Right lobe of liver (tissue), 6 donors: ENCODE measurements at places on chromosomes 3 and 15. TPM values are rescaled to one million over a fixed set of nuclear protein-coding genes. Genes with fewer than 3 reads are reported as not detected.

The SLCO2A1 gene
- total RNA-seq = 1.3 TPM

The ZMYND10 gene
- total RNA-seq = 0.25 TPM

The FOXL2 gene
- total RNA-seq = not detected

The DLEC1 gene
- 0.16 TPM for total RNA-seq

The RYR3 gene
- not detected for total RNA-seq

The SAXO2 gene
- total RNA-seq = 0.14 TPM

The STAC gene
- 0.83 TPM for total RNA-seq

GRCh38 chr3:178246004-178246403 is 290.2 kb upstream of the KCNMB2 start:
- H3K4me1 ChIP-seq = no peaks in the 10 kb centered on the region
- no peak for DNase-seq
- H3K27me3 ChIP-seq = no peaks in the 10 kb centered on the region

GRCh38 chr3:10753964-10754363 is 62.1 kb upstream of the SLC6A11 start:
- H3K4me3 ChIP-seq = no peak overlapping the region
- H3K36me3 ChIP-seq = no peaks in the 10 kb centered on the region
- no peaks in the 10 kb centered on the region for H3K27me3 ChIP-seq
- no peak overlapping the region for H3K27ac ChIP-seq
- no peak for DNase-seq

DNA sequence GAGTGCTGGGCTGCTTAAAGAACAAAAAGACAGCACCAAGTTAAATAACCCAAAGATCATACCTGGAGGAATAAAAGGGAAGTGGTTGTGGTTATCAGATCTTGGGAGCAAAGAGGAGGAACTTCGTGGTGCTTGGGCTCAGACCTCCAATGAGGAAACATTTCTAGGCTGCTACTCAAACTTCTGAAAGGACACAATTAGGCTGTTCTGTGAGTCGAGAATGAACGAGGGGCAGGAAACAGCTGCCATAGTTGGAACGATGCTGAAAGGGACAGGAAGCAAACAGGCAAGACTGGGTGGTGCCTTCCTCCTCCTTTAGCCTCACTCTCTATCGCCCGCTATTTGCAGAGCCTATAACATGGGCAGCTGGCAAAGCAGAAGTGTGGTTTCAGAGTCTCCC is 276.3 kb upstream of the ARRDC4 start:
- no peaks in the 10 kb centered on the region for H3K27me3 ChIP-seq
- no peak overlapping the region for H3K4me3 ChIP-seq
- H3K4me1 ChIP-seq = no peaks in the 10 kb centered on the region
- no peaks in the 10 kb centered on the region for H3K36me3 ChIP-seq

DNA sequence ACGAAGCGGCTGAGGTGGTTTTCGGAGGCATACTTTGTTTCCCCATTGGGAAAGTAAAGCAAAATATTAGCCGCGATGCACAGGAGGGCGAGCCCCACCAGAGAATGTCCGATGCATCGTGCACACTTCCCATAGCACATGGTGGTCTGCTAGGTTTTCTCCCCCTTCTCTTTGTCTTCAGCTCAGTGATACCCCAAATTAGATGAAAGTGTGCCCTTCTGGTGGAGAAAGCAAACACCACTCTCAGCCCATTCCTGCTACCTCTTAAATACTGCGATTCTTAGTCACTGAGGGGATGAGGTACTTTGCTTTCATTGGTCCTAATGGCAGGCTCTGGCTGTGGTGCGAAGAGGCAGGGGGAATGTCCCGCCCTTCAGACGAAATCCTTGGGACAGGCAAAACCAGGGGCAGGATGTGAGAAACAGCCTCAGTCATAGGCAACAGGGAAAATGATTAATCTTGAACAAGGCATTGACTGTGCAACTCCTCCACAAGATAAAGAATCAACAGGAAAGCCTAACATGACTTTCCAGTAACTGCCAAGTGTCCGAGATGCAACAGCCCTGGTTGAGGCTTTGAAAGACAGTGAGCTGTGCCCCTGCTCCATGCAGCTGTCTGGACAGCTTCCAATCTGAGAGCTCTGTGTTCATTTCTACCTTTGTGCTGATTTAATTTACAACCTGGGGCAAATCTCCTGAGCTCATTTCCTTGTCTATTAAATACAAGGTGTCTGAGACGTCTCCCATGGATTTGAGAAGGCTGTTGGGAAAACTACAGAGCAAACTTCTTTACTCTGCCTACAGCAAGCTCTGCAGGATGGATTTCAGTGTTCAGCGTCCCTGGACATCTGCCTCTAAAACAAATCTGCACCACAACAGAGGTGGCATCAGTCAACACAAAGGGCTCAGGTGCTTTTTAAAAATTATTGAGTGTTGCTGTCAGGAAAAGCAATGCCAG is at the start of gene TM4SF1:
Gene TM4SF1, minus strand, starts transcription at position 242 of the 957 bp plus-strand sequence. Its CDS starts 102 bp downstream, at position 140.
- peak within 1 kb of the TSS; percentile 33 for H3K4me3 ChIP-seq
- peak within 1 kb of the TSS; percentile 67 for H3K27ac ChIP-seq
- no peak for DNase-seq
- peaks cover 2% of the 10 kb centered on the region for H3K4me1 ChIP-seq
- no peaks in the 10 kb centered on the region for H3K27me3 ChIP-seq
- no peaks in the 10 kb centered on the region for H3K36me3 ChIP-seq

DNA sequence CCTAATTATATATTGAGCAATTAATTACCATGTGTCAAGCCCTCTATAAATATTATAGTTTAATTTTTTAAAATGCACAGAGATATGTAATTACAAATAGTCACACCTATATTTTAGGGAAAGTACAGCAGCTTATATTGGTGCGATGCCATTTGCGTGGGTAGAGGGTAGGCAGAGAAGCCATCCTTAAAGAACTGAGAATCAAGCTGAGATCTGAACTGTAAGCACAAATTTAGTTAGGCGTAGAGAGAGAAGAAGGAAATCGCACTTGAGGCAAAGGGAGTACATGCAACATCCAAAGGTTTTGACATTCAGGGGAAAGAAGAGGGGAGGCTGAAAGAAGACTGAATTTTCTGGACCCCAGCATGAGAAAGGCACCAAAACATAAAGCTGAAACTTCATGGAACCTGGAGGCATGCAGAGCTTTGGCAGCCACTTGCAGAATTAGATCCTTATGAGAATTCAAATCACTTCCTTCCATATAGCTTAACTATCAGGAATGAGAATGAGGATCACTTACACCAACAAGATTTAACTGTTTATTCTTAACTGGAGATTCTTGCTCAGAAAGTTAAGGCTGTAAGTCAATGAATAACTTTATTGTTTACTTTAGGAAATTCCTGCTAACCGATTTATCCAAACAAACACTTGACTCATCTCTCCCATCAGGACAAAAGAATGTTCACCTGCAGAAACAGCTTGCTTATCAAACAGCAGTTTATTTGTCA is 114.3 kb downstream of the TGFBR2 start:
- H3K4me3 ChIP-seq = no peak overlapping the region
- no peaks in the 10 kb centered on the region for H3K27me3 ChIP-seq
- DNase-seq = no peak
- no peaks in the 10 kb centered on the region for H3K4me1 ChIP-seq
- no peaks in the 10 kb centered on the region for H3K36me3 ChIP-seq

- H3K4me3 ChIP-seq = no peak overlapping the region
- H3K27ac ChIP-seq = peak overlapping the region; percentile 52
- H3K27me3 ChIP-seq = no peaks in the 10 kb centered on the region
- H3K36me3 ChIP-seq = no peaks in the 10 kb centered on the region
- H3K4me1 ChIP-seq = no peaks in the 10 kb centered on the region
- DNase-seq = no peak
These were observed 7.3 kb downstream of the ARL6IP5 start for GRCh38 chr3:69092030-69092516.

GRCh38 chr3:126956361-126956760 is 26.6 kb upstream of the PLXNA1 start:
- no peaks in the 10 kb centered on the region for H3K27me3 ChIP-seq
- no peaks in the 10 kb centered on the region for H3K4me1 ChIP-seq
- H3K4me3 ChIP-seq = no peak overlapping the region
- no peak overlapping the region for H3K27ac ChIP-seq
- no peaks in the 10 kb centered on the region for H3K36me3 ChIP-seq

GRCh38 chr3:57890874-57891273 is 117.3 kb upstream of the FLNB start:
- no peaks in the 10 kb centered on the region for H3K36me3 ChIP-seq
- no peak overlapping the region for H3K4me3 ChIP-seq
- H3K27ac ChIP-seq = no peak overlapping the region
- DNase-seq = no peak

DNA sequence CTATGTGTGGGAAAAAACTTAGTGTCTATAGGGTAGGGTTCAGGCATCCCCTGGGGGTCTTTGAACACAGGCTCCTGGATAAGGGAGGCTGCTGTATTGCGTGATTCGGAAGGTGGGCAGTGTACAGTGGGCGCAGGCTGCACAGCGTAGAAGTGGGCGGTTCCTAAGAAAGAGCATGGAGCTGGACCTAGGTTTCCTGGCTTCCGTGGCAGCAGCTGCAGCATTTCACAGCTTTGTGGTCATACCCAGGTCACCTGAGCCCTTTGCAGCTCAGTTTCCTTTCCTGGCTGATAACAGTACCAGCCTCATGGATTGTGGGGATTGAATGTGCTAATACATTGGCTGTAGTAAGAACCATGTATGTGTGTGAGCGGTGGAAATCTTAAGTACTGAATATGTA is 22.2 kb downstream of the CFAP100 start:
- H3K36me3 ChIP-seq = no peaks in the 10 kb centered on the region
- H3K4me1 ChIP-seq = no peaks in the 10 kb centered on the region
- no peaks in the 10 kb centered on the region for H3K27me3 ChIP-seq
- no peak overlapping the region for H3K4me3 ChIP-seq

DNA sequence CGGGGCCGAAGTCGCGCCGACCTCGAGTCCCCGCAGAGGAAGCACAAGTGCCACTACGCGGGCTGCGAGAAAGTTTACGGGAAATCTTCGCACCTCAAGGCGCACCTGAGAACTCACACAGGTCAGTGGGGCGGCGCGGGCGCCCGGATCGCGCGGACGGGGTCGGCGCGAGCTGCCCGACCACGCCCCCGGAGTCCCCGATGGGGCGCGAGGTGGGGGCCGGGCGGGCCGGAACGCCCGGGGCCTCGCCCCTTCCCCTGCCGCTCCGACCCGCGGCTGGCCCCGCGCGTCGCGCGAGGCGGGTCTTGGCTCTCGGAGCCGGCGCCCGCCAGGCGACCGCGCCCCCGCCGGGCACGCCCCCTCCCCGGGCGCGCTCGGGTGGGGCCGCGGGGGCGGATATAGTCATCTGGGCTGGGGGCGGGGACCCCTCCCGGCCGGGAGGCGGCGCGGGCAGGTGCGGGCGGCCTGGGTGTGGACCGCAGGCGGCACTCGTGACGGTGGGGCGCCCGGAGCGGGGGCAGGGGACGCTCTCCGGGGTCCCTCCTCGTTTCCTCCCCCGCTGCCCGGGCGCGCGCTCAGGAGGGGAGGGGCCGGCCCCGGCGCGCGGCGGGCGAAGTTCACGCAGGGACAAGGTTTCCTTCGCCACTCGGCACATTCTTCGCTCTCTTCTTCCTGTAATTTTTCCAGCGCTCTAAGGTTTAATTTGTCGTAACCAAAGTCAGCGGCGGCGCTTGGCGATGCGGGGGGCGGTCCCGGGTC is 1.2 kb downstream of the KLF13 start:
- H3K4me3 ChIP-seq = peak overlapping the region; percentile 94
- DNase-seq = peak; percentile 84
- peak overlapping the region; percentile 92 for H3K27ac ChIP-seq
- peaks cover 41% of the 10 kb centered on the region for H3K4me1 ChIP-seq

DNA sequence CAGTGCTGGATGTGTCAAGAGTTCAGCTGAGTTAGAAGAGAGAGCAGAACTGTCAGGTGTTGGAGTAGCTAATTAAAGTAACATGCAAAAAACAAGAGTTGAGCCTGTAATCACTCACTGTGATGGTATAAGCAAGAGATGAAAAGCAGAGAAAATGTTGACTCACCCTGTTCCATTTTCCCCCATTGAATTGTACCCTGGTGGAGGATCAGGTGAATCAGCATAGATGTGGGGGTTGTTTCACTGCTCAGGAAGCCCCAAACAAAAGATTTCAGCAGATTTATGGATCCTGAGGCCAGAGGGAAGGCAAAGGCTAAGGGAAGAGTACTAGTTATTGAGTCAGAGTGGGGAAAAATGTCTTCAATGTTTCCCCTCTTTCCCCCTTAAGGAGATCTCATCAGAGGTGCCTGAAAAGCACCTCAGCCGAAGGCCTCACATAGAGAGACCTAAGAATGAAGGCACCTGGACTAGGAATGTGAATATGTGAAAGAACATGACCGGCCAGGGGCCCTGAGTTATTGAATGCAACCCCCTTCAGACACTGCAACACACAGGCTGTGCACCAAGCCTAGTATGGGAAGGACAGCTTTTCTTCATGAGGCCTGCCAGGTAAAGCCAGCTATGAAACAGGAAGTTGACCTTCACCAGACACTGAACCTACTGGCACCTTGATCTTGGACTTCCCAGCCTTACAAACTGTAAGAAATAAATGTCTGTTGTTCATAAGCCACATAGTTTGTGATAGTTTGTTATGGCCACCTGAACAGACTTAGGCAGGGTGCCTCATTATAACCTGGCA is 90.1 kb downstream of the TMCO5A start:
- no peaks in the 10 kb centered on the region for H3K27me3 ChIP-seq
- no peaks in the 10 kb centered on the region for H3K36me3 ChIP-seq
- no peak overlapping the region for H3K4me3 ChIP-seq
- no peaks in the 10 kb centered on the region for H3K4me1 ChIP-seq
- no peak for DNase-seq
- no peak overlapping the region for H3K27ac ChIP-seq

DNA sequence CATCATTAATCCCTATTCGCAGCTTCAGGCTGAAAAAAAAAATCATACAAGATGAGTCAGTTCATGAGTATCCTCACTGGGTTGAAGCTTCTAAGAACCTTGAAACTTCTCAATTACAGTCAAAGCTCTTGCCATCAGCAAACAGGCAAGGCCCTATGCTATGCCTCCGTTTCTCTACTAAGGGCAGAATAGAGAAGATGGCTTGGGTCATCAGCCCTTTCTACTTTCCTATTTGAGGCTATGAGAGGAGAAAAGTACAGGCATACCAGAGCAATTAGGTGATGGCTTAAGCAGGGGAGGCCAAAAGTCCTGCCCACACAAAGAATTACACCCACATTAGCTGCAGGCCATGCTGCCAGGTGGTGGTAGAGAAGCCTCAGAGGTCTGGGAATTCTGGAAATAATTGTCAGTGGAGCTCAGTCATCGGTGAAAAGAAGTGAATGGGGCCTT is 89.0 kb downstream of the MRPL46 start:
- DNase-seq = no peak
- H3K36me3 ChIP-seq = no peaks in the 10 kb centered on the region
- H3K4me1 ChIP-seq = no peaks in the 10 kb centered on the region
- no peak overlapping the region for H3K27ac ChIP-seq
- H3K27me3 ChIP-seq = no peaks in the 10 kb centered on the region
- H3K4me3 ChIP-seq = no peak overlapping the region

- DNase-seq = no peak
- H3K4me1 ChIP-seq = no peaks in the 10 kb centered on the region
- no peak overlapping the region for H3K4me3 ChIP-seq
- H3K27me3 ChIP-seq = no peaks in the 10 kb centered on the region
- no peak overlapping the region for H3K27ac ChIP-seq
- H3K36me3 ChIP-seq = no peaks in the 10 kb centered on the region
These were observed 17.9 kb upstream of the LRRK1 start for GRCh38 chr15:100901296-100901695.
